ENCODE measurements at places on chromosomes 12 and 14.

DNA sequence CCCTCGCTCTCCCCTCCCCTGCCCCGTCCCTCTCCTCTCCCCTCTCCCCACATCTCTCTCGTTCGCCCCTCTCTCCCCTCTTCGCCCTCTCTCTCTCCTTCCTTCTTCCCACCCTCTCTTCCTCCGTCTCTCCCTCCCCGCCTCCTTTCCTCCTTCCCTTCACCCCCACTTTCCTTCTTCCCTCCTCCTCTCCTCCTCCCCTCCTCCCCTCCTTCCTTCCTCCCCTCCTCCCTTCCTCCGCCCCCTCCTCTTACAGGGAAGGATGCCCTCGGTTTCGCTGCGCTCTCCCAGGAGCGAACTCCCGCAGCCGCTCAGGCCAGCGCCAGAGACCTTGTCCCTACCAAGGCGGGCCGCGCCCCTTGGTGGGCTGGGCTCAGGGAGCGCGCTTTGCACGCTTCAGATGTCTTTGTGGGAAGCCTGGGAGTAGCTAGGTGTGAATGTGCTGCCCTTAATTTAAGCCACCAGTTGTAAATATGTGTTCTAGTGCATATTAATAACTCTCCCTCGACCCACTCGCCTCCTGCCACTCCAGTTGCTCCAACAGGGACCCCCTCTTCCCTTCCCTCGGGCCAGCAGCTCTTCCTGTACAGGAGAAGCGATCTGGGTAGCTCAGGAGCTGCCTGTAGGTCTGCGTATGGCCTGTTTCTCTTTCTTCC lies 13.3 kb upstream of the MAP3K9 start:
- no peaks in the 10 kb centered on the region for H3K36me3 ChIP-seq
- peak overlapping the region; percentile 76 for H3K4me3 ChIP-seq
- no peak overlapping the region for H3K27ac ChIP-seq
- peak; percentile 30 for DNase-seq

DNA sequence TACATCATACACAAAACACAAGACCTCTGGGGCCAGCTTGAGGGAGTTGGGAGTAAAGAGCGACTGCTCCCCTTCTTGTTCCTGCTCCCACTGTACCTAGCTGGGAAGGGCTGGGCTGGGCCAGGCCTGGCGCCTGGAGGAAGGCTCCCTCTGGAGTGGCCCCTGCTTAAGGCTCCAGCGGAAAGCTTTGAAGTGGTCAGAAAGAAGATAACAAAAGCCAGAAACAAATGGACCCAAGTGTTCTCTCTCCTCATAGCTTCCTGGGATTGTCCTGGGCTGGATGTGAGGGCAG lies 25.3 kb downstream of the PRPF40B start:
- H3K27ac ChIP-seq: peak overlapping the region; percentile 49
- peaks cover 13% of the 10 kb centered on the region for H3K4me1 ChIP-seq
- H3K4me3 ChIP-seq: no peak overlapping the region
- DNase-seq: no peak

DNA sequence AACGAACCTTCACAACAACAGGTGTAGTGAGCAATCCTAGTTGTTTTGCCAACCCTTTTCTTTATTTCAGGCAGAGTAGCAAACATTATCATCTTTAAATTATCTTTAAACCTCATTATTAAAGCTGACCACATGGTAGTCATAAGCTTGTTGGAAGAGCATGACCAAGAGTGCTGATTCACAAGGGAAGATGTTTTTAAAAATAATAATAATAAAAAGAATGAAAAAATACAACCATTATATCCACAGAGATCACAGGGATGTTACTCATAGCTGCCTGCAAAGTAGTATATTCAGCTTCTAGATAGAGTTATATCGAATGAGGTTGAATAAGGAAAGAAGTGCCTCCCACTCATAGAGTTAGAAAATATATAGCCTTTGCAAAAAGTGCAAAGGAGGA lies 101.0 kb upstream of the FLRT2 start:
- H3K4me3 ChIP-seq: no peak overlapping the region
- H3K27me3 ChIP-seq: no peaks in the 10 kb centered on the region
- no peaks in the 10 kb centered on the region for H3K4me1 ChIP-seq
- H3K27ac ChIP-seq: no peak overlapping the region
- no peak for DNase-seq

DNA sequence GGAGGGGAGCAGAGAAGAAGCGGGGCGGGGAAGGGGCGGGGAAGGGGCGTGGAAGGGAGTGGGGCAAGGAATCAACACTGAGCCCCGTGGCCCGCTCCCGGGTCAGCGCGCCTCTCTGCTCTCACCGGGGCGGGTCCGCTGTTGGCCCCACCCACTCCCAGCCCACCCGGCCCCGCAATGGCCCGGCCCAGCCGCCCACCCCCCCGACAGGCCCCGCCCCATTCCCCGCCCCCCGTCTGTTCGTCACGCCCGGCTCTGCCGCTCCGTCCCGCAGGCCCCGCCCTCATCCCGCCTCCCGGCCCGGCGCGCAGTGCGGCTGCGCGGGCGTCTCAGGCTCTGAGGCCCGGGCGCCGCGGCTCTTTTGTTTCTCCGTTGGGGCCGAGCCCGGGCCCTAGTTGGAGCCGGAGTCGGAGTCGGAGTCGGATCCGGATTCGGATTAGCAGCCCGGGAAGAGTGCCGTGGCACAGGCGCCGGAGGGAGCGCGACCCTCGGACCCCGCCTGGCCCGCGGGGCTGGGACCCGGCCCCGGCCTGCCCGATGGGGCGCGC lies at the start of gene ULK1:
Gene ULK1, plus strand, starts transcription at position 310 of the 548 bp plus-strand sequence. CDS start 380 bp downstream, outside the sequence.
- H3K4me3 ChIP-seq: peak within 1 kb of the TSS; percentile 79
- H3K27me3 ChIP-seq: no peaks in the 10 kb centered on the region
- peaks cover 12% of the 10 kb centered on the region for H3K4me1 ChIP-seq
- peak within 1 kb of the TSS; percentile 54 for H3K27ac ChIP-seq

GRCh38 chr12:64688219-64688618 lies 71.0 kb downstream of the GNS start:
- no peak for DNase-seq
- peaks cover 70% of the 10 kb centered on the region for H3K4me1 ChIP-seq
- H3K27ac ChIP-seq: peak overlapping the region; percentile 69
- peaks cover 31% of the 10 kb centered on the region for H3K36me3 ChIP-seq

DNA sequence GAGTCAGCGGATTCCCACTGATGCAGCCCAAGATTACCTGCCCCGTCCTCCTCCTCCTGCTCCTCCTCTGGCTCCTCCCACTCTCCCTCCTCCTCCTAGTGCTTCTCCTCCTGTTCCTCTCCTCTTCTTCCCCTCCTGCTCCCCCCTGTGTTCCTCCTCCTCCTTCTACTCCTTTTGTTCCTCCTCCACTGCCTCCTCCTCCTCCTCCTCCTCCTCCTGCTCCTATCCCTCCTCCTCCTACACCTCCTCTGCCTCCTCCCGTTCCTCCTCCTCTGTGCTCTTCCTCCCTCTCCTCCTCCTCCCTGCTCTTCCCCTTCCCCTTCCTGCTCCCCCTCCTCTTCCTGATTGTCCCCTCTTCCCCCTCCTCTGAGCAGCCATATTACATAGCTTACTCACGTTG lies 141.3 kb downstream of the CACNA1C start:
- DNase-seq: no peak
- H3K4me1 ChIP-seq: no peaks in the 10 kb centered on the region
- H3K4me3 ChIP-seq: no peak overlapping the region
- H3K27ac ChIP-seq: no peak overlapping the region
- H3K27me3 ChIP-seq: peaks cover 5% of the 10 kb centered on the region
- no peaks in the 10 kb centered on the region for H3K36me3 ChIP-seq

Data from activated CD4-positive, alpha-beta memory T cell treated with anti-CD3 and anti-CD28 coated beads for 36 hours (primary cell).